ENCODE measurements at places on chromosomes 4 and X. TPM values are rescaled to one million over a fixed set of nuclear protein-coding genes. Genes with fewer than 3 reads are reported as not detected.

BMPR1B gene
- 8.5 TPM for total RNA-seq

SHROOM3 gene
- 32.9 TPM for total RNA-seq

C4orf54 gene
- 0.63 TPM for total RNA-seq

FAM241A gene
- 6.3 TPM for total RNA-seq

MFAP3L gene
- 11.3 TPM for total RNA-seq

GALNTL6 gene
- total RNA-seq = 16.9 TPM

SPIN2A gene
- 2.5 TPM for total RNA-seq

RNF128 gene
- total RNA-seq = 1.3 TPM

All from parietal lobe (tissue), 2 donors.